CD8-positive, alpha-beta T cell (primary cell): ENCODE measurements at places on chromosomes 7 and 10. TPM values are rescaled to one million over a fixed set of nuclear protein-coding genes. Genes with fewer than 3 reads are reported as not detected.

The TAC1 gene
- total RNA-seq = not detected

The ARHGAP22 gene
- total RNA-seq = not detected

The ZNF735 gene
- not detected for total RNA-seq

The ANKRD30A gene
- total RNA-seq = not detected

The HOXA3 gene
- total RNA-seq = not detected

The DNAH11 gene
- total RNA-seq = 0.05 TPM

The ANKRD7 gene
- not detected for total RNA-seq

The PNLIPRP2 gene
- not detected for total RNA-seq

The HOXA9 gene
- not detected for total RNA-seq

The VSIR gene
- 57.3 TPM for total RNA-seq

The HKDC1 gene
- 0.76 TPM for total RNA-seq

The ADAM22 gene
- total RNA-seq = 1.1 TPM
